ENCODE measurements at places on chromosomes 11 and 22.

DNA sequence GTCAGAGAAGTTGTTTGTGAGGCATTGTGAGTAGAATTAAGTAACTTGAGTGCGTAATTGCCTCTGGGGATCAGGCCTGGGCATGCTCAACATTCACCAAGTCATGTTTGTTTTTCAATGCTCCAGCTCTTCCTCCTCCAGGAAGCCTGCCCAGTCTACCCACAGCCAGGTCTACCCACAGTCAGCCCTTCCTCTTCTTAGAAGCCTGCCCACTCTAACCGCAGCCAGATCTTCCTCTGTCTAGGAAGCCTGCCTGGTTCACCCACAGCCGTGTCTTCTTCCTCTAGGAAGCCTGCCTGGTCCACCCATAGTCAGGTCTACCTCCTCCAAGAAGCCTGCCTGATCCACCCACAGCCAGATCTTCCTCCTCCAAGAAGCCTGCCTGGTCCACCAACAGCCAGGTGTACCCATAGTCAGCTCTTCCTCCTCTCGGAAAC lies 25.0 kb downstream of the LRP5 start:
- DNase-seq = no peak

DNA sequence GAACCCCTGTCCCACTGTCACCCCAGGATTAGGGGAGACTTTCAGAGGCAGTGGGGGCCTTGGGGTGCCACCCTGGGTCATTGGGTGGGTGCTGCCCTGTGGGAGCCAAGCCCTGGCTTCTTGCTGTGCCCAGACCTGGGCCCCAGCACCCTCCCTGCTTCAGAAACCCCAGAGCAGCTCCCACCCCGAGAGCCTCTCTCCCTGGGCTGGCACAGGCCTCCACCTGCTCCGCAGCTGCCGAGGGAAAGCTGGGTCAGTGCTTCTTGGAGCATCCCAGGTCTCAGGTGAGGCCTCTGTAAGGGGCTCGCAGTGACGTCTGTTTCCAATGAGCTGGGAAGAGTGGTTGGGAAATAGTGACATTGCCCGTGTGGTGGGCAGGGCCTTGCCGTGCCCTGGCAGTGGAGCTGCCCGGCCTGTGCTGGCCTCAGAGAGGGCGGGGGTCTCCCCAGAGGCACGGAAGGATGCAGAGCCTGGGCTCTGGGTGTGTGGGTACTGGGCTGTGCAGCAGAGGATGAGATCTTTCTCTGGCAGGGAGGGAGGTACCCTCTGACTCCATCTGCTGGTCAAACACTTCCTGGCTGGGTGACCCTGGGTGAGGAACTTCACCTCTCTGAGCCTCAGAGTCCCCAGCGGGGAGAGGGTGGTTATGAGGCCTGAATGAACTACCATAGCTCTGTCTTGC lies 23.0 kb downstream of the C22orf23 start:
- peak; percentile 45 for DNase-seq

GRCh38 chr11:111623527-111624030 lies 21.3 kb downstream of the SIK2 start:
- no peak for DNase-seq

DNA sequence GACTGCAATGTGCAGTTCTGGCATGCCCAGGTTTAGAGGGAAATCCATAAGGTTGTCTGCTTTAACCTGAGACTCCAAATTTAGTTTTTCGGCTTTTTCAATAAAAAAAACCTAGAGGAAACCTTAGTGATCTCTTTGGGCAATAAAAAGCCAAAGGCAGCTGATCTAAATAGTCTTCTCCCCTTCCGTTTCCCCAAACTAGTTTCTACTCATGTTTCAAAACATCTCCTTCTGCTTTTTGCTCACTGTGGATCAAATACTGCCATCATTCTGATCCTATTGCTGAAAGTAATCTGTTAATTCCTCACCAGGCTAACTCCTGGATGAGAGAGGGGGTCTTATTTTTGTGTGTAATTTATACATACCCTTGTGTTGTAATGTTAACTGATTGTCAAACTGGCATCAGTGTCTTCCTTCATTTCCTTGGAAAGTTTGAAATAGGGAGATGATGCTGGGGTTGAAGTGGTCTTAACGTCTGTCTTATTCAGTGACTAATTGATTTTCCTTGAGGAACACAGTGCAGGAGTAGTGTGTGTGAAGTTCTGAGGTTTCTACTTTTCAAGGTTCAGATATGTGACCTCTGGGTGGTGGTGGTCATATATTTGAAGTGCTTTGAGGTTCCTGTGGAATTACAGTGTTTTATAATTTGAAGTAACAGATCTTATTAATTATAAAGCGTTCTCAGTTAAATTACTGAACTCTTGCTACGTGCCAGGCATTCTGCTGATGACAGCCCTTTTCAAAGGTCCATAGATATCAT lies 55.0 kb downstream of the ARHGAP42 start:
- no peak for DNase-seq

DNA sequence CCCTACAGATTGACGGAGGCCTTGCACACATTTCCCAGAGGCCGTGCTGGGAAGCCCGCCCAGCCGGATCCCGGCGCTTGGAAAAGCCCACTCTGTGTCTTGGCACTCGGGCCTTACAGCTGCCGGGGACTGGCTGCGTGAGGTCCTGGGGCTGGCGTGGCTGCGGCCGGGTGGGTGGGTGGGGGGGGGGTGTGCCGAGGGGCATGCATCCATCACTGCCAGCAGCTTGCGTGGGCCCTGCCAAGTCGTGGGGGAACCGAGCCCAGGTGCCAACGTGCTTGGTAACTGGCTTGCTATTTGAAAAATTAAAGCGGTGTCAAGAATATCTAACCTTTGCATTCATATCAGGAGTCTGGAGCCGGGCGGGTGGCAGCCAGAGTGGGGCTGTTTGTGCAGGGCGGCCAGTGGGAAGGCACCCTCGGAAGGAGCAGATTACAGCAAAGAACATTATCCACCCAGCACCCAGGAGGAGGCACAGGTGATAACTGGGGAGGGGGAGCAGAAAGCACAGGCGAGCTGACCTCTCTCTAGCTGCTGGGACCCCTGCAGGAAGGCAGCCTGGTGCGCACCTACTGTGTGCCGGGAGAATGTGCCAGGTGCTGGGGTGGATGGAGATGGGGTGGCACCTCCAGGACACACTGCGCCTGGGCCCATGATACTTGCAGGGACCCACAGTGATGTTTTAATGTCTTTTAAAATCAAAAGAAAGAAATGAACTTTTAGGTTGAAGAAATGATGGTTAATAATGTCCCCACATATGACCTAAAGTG lies 28.5 kb upstream of the SMIM38 start:
- DNase-seq = no peak

All from mesenchymal stem cell (in vitro differentiated cells and primary cell).